Activated T-cell treated with anti-CD3 and anti-CD28 coated beads, Interleukin-2, amount 50 U/mL, for 24 hours (primary cell): ENCODE measurements at places on chromosomes 2 and 18.

GRCh38 chr2:45237850-45238542 is 228.7 kb upstream of the SIX2 start:
- DNase-seq: no peak

- peak; percentile 82 for DNase-seq
Observed at GRCh38 chr2:100984892-100985307, 17.2 kb upstream of the RPL31 start.

DNA sequence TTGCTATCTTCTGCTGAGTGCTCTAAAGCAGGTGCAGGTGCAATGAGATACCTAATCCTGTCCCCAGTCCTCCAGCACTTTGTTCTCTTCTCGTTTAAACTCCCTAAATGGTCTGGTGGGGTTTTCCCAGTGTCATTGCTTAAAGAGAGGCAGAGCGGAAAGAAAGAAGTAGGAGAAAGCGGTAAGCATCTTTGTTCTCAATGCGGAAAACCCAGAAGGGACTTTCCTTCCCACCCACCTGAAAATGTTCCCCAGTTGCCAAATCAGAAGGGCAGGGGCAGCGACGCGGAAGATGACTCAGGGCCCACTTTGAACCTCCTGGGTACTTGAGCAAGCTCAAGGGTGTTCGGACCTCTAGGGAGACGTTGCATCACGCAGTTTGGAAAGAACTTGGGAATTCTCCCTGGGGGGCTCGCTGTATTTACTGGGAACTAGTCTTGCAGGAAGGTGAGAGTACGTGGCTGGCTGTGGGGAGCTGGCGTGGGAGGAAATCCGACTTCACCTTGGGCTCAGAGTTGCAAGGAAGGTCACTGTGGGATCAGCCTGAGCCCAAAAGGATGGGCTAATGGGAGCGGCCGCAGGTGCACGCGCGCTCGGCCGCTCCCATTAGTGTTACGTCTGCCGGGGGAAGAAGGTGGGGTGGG is 589 bp upstream of the SGPP2 start:
- DNase-seq: peak; percentile 67

GRCh38 chr2:10256515-10257031 is 46.1 kb upstream of the HPCAL1 start:
- no peak for DNase-seq

DNA sequence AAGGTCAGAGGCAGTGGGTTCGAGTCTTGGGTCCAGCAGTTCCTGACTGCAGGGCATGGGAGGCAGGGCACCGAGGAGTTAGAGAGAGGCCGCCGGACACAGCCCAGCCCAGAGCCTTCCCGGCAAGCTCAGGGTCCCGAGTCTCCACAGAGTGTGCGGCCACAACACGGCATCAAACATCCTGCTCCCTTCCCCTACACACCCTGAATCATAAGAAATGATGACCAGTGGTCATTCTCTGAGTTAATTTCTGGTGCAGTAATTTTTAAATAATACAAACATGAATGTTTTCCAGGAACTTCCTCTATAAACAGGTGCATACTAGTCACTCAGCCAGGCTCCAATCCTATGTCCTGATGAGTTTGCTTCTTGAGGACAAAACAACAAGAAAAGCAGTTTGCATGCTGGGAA is 118.0 kb downstream of the PXDN start:
- no peak for DNase-seq

- no peak for DNase-seq
Observed at GRCh38 chr18:5488844-5489243, 55.0 kb downstream of the EPB41L3 start.

DNA sequence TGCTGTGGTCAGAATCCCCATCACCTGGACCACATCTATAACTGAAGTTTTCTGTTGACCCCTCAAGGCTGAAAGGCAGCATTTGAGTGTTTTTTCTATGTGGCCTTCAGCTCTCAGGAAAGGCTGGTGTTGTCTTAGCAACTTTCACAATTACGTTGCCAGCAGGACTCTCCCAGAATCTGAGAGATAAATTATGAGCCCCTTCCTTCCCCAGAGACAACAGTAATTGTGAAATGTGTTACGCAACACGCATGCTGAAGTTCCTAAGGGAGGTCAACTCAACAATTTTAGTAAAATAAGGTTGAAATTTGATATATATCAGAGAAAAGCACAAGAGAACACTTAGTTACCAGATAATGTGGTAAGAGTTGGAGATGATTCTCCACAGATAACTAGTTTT is 216.5 kb upstream of the SLC8A1 start:
- DNase-seq: no peak

DNA sequence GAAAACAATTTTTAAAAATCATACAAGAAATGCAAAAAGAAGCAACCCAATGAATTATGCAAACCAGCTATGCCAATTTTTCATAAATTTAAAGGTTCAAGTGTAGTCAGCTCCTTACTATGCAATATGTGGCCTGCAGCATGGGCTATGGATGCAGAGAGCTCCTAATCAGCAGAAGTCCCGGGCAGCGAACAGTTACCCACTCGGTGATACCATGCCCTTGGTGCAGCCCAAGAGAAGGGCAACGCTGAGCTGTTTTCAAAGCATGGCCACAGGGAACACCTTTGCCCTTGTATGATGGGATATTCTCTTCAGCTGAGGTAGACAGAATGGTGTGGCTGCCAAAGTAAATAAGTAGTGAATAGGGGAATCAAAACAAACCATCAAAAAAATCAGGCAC is 17.3 kb upstream of the ARL5A start:
- no peak for DNase-seq

DNA sequence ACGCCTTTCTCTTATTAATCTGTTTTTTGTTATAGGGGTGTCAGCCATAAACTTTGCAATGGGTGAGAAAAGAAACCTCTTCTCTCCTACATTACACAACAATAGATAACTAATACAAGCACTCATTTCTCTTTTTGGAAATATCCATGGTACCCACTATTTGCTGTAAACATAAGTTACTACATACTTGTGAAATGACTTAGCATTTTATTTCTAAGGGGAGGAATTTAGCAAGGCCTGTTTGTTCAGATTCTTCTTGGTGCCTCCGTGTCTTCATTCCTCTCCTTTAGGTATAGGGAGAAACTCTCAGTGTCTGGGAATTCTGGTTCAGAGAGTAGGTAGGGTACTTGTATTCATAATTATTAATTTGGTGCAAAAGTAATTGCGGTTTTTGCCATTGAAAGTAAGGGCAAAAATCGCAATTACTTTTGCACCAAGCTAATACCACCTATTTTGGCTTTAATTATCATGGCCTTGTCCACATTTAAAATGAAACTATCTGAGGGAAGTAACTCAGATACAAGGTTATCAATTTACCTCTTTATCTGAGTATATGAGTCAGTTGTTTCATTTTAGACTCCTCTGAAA is 134.8 kb downstream of the MREG start:
- no peak for DNase-seq

- DNase-seq: no peak
Observed at GRCh38 chr2:239103125-239104098, 255.5 kb downstream of the TWIST2 start.
